ENCODE measurements at places on chromosomes 11 and 22.

GRCh38 chr11:116188350-116188749, 584.4 kb downstream of the BUD13 start:
- no peak for DNase-seq

GRCh38 chr11:88282747-88283515, 54.6 kb downstream of the CTSC start:
- DNase-seq, result no peak

DNA sequence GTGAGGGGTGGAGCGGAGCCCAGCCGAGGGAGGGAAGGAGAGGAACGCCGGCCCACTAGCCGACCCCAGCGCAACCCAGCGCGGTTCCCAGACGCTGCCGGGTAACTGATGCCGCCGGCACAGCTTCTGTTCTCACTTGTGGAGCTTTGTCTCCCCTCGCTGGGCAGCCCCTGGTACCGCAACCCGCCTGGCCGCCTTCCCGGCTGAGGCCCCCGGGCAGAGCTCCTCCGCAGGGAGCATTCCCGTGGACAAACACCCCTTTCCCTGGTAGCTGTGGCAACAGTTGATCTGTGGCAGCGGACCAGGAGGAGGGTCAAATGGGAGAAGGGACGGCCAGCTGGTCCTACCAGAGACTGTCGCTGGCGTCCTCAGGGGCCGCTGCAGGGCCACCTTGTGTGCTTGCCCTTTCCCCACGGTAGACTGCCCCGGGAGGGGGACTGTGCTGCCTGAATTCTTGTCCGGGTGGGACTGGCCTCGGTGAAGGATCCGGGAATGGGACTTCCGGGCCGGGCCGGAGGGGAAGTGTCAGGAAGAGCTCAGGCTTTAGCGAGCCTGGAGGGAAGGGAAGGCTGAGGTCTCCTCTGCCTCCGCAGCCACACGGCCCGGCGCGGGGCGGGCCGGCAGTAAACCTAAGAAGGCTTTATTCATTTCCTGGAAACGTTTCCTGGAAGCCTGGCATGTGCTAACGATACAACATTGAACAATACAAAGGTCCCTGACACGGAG, 468.0 kb downstream of the OPCML start:
- DNase-seq, result peak; percentile 86

GRCh38 chr11:128915149-128915521, 24.0 kb downstream of the KCNJ5 start:
- DNase-seq, result no peak

Data from fibroblast of skin of right quadriceps (primary cell).